ENCODE measurements at places on chromosomes 6 and 20. TPM values are rescaled to one million over a fixed set of nuclear protein-coding genes. Genes with fewer than 3 reads are reported as not detected.

GRCh38 chr6:51495096-51495495, 592.3 kb downstream of the PKHD1 start:
- DNase-seq, result no peak

- no peak for DNase-seq
These were observed 14.8 kb downstream of the ERMARD start for GRCh38 chr6:169766232-169766631.

- no peak for DNase-seq
These were observed 17.3 kb upstream of the MICA start for GRCh38 chr6:31386099-31386498.

DNA sequence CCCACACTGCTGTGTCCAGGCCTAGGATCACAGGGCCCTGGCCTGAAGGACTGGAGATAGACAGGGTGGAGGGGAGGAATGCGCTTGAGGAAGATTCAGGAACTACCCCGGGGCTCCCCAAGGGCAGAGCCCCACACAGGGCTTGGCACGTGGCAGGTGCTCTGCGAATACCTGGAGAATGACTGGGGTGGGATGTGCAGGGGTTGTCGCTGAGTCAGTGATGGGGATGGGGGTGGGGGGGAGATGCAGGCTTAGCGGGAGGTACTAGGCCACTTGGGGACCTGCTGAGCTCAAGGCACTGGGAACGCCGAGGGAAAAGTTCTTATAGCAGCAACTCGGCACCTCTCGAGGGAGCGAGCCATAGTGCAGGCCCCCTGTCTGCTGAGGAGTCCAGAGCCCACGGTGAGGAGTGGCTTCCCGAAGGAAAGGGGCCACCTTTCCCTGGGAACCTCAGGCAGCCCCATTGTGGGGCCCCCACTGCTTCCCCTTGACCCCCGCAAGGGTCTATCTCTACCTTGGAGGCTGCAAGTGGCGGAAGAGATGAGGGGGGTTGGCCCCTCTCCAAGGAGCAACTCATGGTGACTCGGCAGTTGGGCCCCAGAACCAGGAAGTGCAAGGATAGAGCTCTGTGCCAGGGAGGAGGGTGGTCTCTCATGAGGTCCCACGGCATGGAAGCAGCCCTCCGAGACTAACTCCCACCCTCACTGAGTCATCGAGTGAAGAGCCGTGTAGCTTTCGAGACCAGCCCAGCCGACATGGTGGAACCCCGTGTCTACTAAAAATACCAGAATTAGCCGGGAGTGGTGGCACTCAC, 33.1 kb downstream of the SRC start:
- no peak for DNase-seq

GRCh38 chr20:34943808-34944567, 11.6 kb downstream of the GSS start:
- no peak for DNase-seq

GRCh38 chr6:35213824-35214756, at the start of gene SCUBE3:
SCUBE3 (plus strand) TSS chr6:35213956; CDS start chr6:35214419, 463 bp downstream.
- peak; percentile 74 for DNase-seq

DNA sequence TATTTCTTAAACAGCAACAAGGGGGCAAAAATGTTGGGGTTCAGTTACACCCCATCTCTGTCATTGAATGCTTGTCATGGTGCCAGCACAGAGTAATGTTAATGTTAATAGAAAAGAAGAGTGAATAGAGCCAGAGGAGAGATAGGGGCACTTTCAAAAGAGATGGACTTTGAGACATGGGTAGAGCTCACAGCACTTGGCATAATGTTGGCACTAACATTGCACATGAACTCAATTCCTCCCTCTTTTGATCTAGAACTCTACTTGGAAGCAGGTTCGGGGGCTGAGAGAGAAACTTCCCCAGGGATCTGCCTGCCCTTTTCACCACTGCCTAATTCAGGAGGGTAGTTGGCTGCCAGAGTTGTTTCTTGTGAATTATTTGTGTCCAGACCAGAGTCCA, 284.6 kb upstream of the PRND start:
- DNase-seq, result no peak

- DNase-seq, result no peak
These were observed 132.7 kb upstream of the JAG1 start for GRCh38 chr20:10806539-10806938.

- DNase-seq, result no peak
These were observed 287.0 kb upstream of the CHD6 start for GRCh38 chr20:41905199-41905598.

- no peak for DNase-seq
These were observed 149.6 kb downstream of the QRSL1 start for GRCh38 chr6:106778943-106779342.

DNA sequence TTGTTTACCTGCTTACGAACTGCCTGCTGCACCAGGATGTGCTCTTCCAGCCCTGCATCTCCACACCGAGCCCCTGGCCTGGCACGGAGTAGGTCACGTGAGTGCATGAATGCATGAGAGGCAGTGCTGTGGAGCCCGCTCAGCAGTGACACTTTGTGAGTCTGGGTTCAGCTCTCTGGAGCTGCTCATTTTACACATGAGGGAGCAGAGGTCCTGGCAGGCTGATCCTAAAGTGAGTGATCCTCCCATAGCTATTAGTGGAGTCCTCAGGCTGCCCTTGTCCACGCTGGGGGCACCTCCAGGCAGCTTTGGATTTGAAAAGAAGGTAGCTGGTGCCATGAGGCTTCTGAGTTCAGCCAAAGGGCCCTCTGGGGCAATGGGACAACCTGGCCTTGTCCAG, 64.2 kb downstream of the EDN3 start:
- no peak for DNase-seq

DNA sequence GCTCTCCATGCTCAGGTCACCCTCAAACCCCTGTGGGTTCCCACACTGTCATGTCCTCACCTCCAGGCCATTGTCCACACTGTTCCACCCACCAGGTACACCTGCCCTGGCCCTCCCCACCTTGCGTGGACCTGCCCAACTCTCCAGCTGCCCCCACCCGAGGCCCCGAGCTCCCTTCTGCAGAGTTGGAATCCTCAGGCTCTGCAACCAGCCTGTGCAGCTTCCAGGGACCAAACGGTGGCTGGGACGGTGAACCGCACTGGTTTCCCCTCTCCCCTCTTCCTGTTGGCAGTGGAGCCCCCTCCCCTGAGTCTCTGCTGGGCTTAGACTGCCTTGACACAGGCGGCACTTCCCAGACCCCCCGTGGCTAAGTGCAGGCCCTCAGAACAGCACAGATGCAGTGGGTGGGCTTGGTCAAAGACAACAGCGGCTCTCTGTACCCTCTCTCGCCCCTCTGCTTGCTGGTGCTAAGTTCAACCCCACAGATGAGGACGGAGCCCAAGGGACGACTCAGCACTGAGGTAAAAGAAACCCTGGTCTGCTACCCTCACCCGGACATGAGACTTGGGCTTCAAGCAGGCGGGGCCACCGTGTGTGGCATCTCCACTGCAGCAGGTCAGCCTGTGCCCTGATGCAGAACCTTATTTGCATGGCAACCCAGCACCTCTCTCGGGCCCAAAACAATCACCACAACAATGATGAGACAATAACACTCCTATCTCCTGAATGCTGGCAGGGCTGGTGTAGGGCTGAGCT, 11.0 kb downstream of the ZBP1 start:
- DNase-seq, result no peak

DNA sequence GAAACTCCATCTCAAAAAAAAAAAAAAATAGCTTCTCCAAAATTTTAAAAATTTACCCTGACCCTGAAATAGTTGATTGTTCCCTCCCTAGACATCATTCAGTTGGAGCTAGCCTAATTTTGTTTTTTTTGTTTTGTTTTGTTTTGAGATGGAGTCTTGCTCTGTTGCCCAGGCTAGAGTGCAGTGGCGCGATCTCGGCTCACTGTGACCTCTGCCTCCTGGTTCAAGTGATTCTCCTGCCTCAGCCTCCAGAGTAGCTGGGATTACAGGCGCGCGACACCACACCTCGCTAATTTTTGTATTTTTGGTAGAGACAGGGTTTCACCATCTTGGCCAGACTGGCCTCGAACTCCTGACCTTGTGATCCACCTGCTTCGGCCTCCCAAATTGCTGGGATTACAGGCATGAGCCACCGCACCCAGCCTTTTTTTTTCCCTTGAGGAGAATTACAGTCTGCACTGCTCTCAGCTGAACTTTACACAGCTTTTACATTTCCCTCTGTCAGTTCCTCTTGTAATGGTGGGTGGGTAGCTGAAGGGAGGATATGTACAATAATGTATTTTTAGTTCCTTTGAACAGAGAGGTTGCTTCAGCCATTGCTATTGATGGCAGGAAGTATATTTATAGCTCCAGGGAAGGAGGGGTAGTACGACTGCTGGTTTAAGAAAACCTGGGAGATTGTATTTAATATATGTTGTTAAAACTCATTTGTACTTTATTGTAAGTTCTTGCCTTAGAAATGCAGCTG, 27.7 kb downstream of the PTPRA start:
- no peak for DNase-seq

GRCh38 chr6:30942338-30943060, 1.7 kb downstream of the MUCL3 start:
- DNase-seq, result peak; percentile 95

DNA sequence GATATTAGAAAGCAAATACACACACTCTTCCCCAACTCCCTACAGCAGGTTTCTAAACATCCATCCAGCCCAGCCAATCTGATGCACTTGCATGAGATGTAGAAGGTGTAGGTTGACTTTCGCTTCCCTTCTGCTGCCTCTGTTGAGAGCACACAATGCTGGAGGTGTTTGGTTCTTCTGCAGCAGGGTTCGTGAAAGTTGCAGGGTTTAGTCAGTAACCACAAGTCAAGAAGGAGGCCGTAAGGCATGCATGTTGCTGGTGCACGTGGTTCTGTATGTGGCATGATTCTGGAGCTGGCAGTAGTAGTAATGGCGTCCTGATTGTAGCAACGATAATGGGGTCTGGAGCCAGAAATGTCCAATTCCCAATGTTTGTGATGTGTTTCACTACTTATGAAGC, 53.0 kb downstream of the DEK start:
- no peak for DNase-seq

GRCh38 chr20:46482864-46483263, 30.5 kb downstream of the ZNF334 start:
- DNase-seq, result no peak

DNA sequence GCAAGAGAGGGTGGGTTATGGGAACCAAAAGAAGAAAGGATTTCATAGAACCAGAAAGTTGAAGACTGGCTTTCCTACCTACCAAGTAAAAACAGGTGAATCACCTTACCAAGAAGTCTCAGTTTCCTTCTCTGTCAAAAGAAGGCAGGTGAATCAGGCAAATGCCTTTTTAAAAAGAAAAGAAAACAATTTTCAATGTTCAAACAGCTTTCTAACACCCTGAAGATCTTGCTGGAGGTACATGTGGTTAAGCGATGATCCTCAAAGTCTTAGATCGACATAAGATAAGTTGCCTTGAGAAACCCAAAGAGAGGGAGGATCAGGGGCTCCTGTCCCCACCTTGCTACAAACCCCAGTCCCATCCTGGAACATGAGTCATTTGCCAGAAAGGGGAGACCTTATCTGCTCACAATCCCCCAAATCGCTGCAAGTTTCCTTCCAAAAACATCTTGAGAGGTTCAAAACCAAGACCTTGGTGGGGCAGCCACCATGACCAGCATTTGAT, 71.6 kb downstream of the NFATC2 start:
- no peak for DNase-seq

DNA sequence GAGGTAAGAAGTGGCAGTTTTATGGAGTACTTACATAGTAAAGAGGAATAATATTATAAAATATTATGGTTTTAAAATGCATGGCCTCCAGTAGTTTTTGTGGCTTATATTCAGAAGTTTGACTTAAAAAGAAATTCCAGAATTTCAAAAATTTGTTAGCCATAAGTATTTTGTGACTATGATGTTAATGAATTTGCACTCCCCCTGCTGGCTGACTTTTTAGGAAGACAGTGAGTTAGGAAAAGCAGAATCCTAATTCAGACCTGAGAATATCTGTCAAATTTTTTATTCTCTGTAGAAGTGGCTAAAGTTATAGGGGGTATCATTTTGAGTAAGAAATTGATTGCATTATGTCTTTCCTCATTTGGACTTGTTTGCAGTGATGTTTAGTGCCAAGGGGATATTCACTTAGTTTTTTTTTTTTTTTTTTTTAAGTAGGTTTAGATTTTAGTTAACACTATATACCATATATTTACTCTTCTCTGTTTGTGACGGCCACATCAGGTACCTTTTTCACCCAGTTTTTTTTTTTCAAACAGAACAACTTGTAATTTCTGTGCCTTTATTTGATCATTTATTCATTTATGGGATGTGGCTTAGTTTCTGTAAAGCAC, 40.8 kb downstream of the ZFAND3 start:
- no peak for DNase-seq

GRCh38 chr6:3294396-3294795, 35.6 kb downstream of the PSMG4 start:
- no peak for DNase-seq

DNA sequence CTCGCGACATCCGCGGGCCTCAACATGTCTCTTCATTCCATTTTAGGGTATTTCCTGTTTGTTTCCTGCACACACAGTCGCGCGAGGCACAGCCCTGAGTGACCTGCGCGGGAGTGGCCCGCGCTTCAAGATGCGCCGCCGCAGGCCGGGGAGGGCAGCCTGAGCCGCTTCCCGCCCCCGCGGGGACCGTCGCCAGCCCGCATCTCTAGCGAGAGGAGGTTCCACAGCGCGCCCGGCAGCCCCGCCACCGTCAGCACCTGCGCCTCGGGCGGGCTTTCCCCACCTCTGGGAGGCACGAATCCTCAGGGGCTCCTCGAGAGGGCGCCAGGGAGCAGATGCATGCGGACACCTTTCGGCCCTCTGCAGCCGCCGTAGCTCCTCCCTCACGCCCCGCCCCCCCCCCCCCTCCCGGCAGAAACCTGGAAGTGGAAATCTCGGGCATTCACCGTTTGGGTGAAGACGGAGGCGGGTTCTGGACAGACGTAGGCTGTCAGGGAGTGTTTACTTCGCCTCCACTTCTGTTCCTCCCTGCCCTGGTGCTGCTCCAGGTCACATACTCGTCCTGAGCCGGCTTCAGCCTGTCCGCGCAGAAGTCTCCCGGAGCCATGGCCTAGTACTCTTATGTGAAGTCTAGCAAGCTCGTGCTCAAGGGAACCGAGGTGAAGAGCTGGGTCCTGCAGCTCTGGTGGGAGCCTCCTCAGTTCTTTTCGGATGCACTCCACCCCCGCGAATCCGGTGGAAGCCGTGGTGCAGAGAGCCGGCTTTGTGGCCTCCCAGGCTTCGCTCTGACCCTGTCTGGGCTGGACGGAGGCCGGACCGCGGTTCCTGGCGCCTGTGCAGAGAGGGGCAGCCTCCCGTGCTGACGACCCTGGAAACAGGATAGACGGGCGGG, 880.5 kb upstream of the DEFB115 start:
- DNase-seq, result peak; percentile 40

The CCHCR1 gene
- 42.7 TPM for total RNA-seq

The AK9 gene
- total RNA-seq, result 3.0 TPM

The MYB gene
- total RNA-seq, result 5.8 TPM

The NR2E1 gene
- not detected for total RNA-seq

The STX11 gene
- 0.11 TPM for total RNA-seq

The PHACTR3 gene
- total RNA-seq, result not detected

The ZNF337 gene
- 9.8 TPM for total RNA-seq

The LGSN gene
- 0.13 TPM for total RNA-seq

The EFCAB8 gene
- not detected for total RNA-seq

The RPS6KA2 gene
- total RNA-seq, result 10.4 TPM

The LY6G6C gene
- 0.24 TPM for total RNA-seq

The ACTL10 gene
- 0.46 TPM for total RNA-seq

The PROKR2 gene
- total RNA-seq, result 0.44 TPM

The EDEM2 gene
- 27.8 TPM for total RNA-seq

The TMC2 gene
- not detected for total RNA-seq

The RAE1 gene
- 53.1 TPM for total RNA-seq

The RPS21 gene
- 1,715 TPM for total RNA-seq

The UNC5CL gene
- 0.79 TPM for total RNA-seq

The FOXQ1 gene
- total RNA-seq, result 0.15 TPM
